ENCODE measurements at places on chromosomes 11 and 22.

- DNase-seq, result no peak
Measured at GRCh38 chr22:27024982-27025381, 367.6 kb downstream of the MIAT start.

- no peak for DNase-seq
Measured at GRCh38 chr22:48945621-48946458, 881.8 kb downstream of the BRD1 start.

GRCh38 chr11:129418039-129418438 is 42.4 kb downstream of the BARX2 start:
- DNase-seq, result no peak

- no peak for DNase-seq
Measured at GRCh38 chr22:40076702-40077645, 82.2 kb downstream of the FAM83F start.

- DNase-seq, result no peak
Measured at GRCh38 chr11:74004046-74004695, 4.7 kb downstream of the UCP3 start.

- no peak for DNase-seq
Measured at GRCh38 chr11:31499576-31500178, 9.7 kb downstream of the IMMP1L start.

GRCh38 chr11:125587480-125587879 is 5.2 kb upstream of the STT3A start:
- DNase-seq, result no peak

GRCh38 chr11:61448552-61448927 is 18.6 kb downstream of the SDHAF2 start:
- no peak for DNase-seq

DNA sequence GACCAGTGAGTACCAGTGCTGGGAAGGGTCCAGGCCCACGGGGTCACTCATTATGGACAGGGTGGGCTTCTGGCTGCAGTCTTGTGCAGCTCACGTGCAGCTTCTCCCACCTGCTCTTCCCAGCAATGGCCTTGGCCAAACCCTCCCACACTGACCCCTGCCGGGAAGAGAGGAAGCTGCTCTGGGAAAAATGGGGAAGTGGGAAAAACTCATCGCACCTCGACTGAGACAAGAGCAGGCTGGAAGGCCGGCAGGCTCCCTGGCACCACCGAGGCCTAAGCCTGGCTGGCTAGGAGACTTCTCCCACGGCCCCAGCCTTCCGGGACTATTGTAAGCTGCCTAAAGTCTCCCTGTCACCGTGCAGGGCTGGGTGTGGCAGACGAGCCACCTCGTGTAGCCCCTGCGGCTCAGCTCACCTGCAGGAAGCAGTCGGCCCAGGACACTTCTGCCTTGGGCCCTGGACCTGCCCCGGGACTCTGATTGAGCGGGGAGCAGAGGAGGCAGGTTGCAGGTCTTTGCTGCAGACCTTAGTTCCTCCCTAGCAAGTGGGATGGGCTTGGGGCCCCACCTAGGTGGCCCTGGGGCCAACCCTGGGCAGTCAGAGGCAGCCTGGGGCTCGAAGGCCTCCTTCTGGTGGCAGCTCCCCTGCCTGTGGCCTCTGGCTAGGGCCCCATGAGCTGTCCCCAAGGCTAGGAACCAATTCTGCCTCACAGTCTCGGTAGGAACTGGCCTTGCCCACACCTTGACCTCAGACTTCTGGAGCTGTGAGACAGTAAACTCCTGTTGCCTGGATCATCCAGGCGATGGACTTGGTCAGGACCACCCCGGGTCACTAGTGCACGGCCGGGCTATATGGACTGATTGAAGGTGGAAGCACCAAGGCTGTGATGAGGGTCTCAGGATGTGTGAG is 23.1 kb downstream of the MRGPRG start:
- DNase-seq, result no peak

GRCh38 chr11:102767800-102768199 is 12.6 kb downstream of the MMP10 start:
- no peak for DNase-seq

GRCh38 chr11:131693756-131694155 is 323.3 kb downstream of the NTM start:
- DNase-seq, result no peak

DNA sequence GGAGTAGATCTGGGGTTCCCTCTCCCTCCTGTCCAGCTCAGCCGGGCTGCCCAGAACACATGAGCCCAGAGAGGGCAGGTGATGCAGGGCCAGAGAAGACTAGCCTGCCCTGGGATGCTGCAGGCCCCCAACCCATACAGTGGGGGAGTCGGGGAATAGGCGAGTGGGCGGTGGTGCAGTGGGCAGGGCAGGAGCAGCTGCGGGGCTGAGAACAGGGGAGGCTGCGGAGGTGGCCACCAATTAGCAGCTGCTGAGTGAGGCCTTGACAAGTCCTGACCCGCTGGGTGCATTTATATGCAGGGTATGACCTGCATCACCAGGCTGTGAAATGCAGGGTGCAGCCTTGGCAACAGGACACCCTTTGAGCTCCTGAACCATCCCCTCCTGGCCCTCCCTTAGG is 43.1 kb downstream of the NFAM1 start:
- DNase-seq, result no peak

GRCh38 chr11:92657226-92657625 is 312.2 kb upstream of the MTNR1B start:
- DNase-seq, result no peak

GRCh38 chr22:26134654-26135330 is 34.5 kb upstream of the SEZ6L start:
- no peak for DNase-seq

DNA sequence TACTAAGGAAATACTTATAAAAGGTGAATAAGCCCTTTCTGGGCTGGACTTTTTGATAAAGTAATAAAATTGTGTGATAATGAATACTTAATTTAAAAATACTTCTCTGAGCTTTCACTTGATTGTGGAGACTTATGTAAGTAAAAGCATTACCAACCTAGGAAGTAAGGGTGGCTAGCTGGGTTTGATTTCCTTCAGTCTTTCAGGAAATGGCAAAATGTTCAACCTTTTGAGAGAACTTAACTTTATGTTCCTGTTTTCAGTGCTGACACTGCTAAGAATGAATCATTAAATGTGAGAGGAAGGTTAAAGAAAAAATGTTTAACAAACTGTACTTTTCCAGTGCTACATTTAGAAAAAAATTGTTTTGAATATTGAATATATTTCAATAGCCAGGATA is 900.3 kb downstream of the METTL15 start:
- no peak for DNase-seq

GRCh38 chr11:106507645-106508306 is 430.3 kb downstream of the AASDHPPT start:
- DNase-seq, result no peak

DNA sequence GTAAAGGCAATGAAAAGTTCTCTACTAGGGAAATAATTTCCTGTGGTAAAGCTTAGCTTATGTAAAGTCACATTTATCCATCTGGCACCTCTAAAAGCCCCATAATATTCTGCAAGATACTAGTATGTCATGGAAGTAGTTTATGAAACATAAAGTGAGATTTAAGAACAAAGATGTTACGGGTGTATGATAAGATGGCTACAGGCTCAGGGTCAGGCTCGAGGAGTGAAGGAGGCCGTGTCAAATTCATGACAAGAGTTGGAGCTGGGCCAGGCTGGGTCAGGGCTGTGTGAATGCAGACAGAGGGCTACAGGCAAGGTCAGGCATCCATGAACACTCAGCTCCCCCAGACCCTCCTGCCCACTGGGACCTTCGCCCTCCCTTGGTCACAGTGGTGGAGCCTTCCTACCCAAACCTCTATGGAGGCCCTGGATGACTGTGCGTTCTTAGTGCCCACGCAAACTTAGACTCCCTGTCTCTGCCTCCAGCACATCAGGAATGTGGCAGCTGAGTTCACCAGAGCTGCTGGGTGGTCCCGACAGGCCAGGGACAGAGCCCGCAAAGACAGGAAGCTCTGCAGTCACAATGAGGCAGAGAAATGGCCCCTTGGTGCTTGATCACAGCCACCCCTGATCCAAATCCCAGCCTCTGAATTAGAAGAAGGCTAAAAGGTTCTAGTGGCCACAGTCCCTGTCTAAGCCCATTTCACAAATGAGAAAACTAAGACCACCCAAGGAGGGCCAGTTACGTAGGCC is 14.8 kb downstream of the IGLL5 start:
- DNase-seq, result no peak

- DNase-seq, result no peak
Measured at GRCh38 chr11:105491394-105491793, 118.5 kb upstream of the GRIA4 start.

GRCh38 chr11:12066799-12067508 is 43.4 kb upstream of the MICAL2 start:
- DNase-seq, result no peak

DNA sequence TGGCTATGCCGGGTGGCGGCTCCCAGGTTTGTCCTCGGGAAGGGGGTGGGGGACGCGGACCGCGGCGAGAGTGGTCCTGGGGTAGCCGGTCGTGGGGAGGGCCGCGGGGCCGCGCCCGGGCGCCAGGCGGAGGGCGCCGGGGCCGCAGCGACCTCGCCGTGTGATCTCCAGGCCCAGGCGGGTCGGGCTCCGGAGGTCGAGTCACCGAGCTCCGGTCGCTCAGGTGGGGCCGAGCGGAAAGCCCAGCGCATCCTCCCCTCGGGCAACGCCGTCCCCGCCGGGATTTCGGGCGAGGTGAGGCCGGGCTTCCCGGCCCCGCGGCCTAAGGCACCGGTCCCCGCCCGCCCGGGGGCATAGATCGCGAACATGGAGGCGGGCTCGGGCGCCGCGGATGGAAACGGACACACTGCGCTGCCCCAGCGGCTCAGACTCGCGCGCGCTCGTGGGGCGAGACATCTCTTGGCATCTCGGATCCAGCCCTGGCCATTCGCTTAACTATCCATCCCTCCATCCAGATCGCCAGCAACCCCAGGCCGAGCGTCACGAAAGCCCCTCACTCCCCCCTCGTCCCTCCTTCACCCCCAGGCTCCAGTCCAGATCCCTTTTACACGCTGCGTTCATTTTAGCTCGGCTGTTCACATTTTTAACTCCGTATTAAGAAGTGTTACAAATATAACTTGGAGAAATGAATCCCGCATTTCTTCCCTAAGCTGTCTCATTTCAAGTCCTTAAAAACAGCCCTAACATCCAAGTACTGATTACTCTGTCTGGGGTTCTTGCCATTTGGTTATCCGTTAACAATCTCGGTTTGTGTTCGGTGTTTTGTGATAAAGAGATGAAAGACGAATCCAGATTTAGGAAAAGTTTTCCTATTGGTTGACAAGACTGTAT is 460 bp downstream of the ZC3H12C start:
- DNase-seq, result peak; percentile 20

DNA sequence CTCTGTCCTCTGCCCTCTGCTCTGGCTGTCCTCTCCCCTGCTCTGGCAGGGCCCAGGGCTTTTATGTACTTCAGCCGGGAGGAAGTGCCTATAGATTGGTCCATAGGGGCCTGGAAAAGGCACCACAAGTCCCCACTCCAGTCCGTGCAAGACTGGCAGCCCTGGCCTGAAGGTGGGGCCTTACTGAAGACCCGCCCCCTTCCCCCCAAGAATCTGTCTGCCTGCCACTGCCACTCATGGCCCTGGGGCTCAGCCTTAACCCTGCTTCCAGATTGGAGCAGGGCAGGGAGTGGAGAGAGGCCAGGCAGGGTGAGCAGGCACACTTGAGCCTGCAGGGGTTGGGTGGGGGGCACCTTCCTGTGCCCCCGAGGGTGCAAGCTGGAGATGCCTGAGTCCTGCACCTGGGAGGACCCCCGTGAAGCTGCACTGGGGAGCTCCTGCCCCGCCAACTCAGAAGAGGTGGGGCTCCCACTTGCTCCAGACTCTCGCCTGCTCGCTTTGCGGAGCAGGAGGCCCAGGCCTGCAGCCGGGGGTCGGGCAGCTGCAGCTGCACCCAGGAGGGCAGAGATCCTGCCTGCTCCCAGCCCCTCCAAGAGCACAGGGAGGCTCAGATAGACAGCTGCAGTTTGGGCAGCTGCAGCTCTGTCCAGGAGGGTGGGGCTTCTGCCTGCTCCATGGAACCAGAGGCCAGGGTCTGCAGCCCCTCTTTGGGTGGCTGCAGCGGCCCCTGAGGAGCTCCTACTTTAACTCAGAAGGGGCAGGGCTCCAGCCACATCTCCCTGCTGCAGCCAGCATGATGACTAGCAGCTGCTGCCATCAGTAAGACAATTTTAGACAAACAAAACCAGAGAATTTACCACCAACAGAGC is 51.0 kb upstream of the SC5D start:
- no peak for DNase-seq

DNA sequence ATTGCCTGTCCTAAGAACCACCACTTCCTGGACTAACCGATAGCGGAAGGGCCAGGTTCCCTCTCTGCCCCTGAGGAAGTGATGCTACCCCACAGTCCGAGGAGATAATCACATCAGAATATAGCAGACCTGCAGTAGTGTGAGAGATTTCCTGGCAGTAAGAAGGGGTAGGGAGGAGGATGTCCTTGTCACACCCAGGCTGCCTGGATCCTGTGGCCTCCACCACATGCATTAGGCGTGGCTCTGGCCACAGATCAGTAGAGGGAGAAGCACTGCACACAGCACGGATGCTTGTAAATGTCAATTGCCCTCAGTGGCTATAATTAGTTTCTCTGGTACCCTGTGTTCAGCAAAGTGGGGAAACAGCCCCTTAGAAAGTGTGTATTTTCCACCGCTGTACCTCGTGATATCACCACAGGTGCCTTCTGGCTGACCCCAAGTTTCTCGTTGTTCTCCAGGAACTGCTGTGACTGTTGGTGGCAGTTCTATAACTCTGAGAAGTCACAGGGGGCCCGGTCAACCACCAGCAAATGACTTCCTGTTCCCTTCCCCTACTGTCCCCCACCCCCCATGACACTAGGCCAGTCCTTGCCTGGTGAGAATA is 61.8 kb downstream of the UBASH3B start:
- no peak for DNase-seq

DNA sequence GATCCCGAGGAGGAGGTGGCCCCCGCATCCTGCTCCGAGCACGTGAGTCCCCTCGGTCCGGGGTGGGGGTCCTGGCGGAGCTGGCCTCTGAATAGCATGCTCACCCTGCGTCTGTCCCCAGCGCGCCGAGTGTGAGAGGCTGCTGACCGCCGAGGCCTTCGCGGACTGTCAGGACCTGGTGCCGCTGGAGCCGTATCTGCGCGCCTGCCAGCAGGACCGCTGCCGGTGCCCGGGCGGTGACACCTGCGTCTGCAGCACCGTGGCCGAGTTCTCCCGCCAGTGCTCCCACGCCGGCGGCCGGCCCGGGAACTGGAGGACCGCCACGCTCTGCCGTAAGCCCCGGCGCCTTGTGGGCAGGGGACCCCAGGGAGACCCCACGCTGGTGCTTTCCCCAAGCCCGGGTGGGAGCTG is 3.5 kb downstream of the MUC2 start:
- no peak for DNase-seq

DNA sequence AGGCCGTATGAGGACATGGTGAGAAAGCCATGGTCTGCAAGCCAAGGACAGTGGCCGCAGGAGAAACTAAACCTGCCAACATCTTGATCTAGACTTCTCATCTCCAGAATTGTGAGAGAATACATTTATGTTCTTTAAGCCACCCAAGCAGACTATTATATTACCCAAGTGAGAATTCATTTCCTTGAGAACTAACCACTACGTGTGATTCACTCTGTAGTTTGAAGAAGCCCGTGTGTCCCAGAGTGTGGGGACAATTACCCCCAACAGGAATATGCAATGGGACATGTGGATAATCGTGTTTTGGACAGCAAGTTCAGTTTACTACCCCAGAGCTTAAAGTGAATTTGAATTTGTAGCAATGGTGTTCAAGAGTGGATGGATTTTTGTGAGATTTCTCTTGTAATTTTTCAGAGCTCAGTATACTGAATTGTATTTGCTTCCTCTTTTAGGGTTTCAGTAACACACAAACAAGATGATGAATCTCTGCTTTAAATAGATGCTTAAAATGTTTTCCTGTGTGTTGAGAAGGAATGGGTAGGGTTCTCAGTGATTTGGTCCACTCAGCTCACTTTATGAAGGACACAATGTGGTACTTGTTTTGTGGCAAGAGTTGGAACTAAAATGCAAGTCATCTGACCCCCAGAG is 100.0 kb upstream of the ARHGAP20 start:
- no peak for DNase-seq

All from NT2/D1 (cell line).